ENCODE measurements at places on chromosomes 12 and 14.

- DNase-seq: no peak
Measured at GRCh38 chr12:6934110-6934509, 6.4 kb downstream of the ATN1 start.

GRCh38 chr12:57839996-57840395 lies 6.5 kb downstream of the CTDSP2 start:
- DNase-seq: peak; percentile 24

DNA sequence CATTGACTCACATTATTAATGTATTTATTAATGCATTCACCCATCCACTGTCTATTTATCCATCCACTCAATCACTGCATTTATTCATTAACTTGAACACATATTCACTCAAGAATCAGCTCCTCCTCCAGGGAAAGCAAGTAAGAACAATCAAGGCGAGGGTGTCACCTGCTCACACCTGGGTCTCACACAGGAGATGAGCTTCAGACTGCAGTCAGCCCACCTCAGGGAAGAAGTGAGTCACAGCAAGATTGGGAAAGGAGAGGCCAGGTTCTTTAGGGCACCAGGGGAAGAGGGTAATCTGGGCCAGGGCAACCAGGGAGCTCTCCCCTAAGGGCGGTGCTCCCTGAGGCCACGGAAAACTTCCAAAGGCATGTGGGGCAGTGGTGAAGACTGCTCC lies 367.3 kb downstream of the BCL11B start:
- no peak for DNase-seq

DNA sequence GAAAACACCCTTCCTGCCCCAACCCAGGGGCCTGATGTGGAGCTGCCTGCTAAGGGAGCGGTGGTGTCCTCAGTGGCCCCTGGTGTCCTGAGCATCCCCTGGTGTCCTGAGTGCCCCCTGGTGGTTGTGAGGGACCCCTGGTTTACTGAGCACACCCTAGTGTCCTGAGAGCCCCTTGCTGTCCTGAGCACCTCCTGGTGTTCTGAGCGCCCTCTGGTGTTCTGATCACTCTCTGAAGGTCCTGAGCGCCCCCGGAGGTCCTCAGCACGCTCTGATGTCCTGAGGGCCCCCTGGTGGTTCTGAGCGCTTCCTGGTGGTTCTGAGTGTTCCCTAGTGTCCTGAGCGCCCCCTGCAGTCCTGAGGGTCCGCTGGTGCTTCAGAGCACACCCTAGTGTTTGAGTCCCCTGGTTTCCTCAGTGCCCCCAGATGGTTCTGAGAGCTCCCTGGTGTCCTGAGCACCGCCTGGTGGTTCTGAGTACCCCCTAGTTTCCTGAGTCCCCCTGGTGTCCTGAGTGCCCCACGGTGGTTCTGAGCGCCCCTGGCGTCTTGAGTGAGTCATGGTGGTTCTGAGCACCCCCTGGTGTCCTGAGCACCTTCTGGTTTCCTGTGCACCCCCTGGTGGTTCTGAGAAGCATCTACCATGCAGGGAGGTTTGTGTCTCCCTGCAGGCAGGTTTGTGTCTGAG lies 1004.2 kb downstream of the TMEM121 start:
- DNase-seq: no peak

DNA sequence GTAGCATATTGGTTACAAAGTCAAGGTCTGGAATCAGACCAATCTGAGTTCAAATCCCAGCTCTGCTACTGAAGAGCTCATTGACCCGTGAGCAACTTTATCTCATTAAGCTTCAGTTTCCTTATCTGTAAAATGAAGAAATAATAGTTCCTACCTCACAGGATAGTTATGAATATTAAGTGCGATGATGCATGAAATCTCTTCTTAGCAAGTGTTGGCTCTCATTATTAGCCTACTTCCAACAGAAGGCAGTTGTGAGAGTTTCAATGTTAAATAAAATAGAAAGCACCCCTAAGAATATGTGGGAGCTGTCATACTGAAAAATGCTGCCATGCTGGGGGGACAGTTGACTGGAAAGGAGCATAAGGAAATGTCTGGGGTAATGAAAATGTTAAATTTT lies 39.0 kb upstream of the ITPR2 start:
- no peak for DNase-seq

- no peak for DNase-seq
Measured at GRCh38 chr14:96385385-96385784, 6.5 kb upstream of the AK7 start.

- DNase-seq: no peak
Measured at GRCh38 chr12:2640709-2641108, 154.1 kb upstream of the FKBP4 start.

DNA sequence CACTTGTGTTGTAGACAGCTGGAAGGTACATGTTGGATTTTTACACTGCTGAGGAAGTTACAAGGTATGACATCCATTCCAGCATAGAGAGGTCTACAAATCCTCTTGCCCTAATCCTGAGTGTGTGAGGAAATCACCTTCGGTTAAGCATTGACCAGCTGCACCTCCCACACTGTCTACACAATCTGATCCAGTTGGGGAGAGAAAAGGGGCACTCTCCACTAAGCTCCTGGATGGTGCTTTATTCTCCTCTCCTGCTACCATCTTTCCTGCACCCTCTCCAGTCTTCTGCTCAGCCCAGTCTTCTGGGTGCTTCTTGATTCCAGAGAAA lies at the start of gene OR6J1:
Gene OR6J1, minus strand, starts transcription at position 48 of the 331 bp plus-strand sequence. CDS start 9,541 bp downstream, outside the sequence.
- no peak for DNase-seq

- DNase-seq: no peak
Measured at GRCh38 chr12:12087693-12088034, 16.9 kb downstream of the BCL2L14 start.

DNA sequence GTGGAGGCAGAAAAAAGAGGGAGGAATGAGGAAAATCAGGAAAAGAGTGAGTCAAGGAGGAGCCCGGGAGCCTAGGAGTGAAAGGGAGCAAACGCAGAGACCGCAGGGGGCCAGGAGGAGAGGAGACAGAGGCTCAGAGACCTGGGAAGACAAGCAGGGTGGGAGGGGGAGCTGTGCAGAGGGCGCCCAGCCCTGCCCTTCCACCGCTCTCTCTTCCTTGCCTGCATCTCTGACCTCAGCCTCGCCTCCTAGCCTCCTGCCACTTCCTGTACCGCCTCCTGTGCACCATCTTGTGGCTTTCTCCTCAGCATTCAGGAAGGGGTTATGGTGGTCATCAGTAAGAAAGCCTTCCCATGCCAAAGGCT lies 1.3 kb downstream of the CLSTN3 start:
- DNase-seq: peak; percentile 62

DNA sequence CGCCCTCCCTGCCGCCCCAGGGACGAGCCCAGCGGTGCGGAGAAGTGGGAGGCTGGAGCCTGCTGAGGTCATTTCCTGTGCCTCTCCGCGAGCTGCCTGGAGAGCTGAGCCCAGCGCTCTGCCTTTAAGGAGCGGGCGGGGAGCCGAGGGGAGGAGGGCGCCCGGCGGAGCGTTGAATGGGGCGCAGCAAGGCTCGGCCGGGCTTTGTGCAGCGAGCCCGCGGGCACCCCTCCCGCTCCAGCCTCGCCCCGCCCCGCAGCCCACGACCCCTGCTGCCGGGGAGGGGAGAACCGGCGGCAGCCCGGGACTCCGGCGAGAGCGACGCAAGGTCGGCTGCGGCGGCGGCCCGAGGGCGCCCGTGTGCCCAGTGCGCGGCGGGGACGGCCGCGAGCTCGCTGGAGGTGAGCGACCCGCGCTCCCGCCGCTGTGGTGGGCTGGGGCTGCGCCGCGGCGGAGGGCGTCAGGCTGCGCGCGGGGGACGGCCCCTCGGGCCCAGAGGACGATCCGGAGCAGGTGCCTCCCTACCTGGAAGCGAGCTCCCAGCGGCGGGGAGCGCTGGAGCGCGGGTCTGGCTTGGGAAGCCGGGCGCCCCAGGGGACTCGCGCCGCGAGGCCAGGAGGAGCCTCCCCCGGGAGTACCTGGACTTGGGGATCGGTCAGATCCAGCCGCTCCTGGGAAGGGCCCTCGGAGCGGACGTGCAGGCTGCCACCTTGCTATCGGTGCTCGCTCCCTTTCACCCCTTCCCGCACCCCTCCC lies at the start of gene PLEKHH1:
Gene PLEKHH1, plus strand, starts transcription at position 293 of the 756 bp plus-strand sequence. CDS start 8,578 bp downstream, outside the sequence.
- DNase-seq: peak; percentile 71

DNA sequence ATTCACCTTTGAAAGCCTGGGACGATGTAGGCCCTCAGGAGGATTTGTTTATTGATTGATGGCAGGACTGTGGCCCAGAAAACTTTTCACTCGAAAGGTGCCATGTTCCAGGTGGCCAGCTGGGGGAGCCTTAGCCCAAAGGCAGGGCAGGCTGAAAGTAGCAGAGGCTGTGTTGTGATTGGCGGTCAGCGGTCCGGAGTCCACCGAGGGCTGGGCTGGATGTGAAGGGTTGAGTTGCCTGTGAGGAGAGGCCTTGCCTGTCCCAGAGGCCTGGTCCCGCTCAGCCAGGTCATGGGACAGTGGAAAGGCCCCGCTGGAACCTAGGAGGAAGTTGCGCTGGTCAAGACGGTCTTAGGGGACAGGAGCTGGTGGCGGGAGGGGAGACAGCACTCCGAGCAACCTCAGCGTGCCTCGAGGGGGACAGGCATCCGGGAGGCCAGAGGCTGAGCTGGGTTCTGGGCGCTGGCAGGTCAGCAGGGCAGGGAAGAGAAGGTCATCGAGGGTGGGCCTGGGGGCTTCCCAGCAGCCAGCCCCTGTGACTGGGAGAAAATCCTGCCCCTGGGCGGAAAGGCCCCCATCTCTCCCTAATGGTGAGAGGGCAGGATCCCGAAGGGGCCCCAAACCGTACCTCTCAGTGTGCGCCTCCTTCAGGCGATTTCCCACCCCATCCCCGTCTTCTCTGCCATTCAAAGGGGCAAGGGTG lies 26.3 kb downstream of the CMA1 start:
- DNase-seq: peak; percentile 43

GRCh38 chr14:29738950-29739349 lies 188.7 kb downstream of the PRKD1 start:
- DNase-seq: no peak

- DNase-seq: no peak
Measured at GRCh38 chr14:96698960-96699539, 98.1 kb upstream of the VRK1 start.

DNA sequence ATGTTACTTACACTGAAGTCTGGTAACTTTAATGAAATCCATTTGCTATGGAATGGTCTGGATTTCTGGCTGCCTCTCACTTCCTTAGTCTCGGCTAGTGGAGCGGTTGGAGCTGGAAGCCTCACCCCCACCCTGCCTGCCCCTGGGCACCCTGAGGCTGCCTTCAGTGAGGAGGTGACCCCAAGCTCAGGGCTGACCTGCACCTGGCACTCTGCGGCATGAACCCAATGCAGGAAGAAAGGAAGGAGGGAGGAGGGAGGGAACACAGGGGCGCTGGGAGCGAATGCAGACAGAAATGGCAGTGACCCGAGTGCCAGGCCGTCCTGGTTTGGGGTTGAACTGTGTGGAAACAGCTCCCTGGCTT lies 353.1 kb downstream of the TMEM121 start:
- DNase-seq: no peak

DNA sequence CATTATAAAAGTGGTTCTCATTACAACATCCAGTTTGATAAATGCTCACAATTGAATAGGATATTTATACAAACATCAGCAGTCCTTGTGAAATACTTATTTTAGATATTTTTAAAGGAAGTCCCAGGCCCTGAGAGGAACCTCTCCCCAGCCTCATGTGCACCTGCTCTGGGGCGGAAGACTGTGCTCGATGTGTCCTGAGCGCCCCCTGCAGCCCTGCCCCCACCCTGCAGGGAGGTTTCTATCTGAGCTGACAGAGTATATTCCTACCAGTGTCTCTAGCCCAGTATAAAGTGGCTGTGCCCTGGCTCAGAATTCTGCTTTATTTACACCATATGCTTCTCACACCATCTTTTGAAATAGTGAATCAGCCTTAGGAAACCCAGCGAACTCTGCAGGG lies 1349.1 kb downstream of the TMEM121 start:
- DNase-seq: no peak

Data from NCI-H146 (cell line).